GF-D8 (cell line): ENCODE measurements at places on chromosomes 4 and X.

- peak; percentile 87 for DNase-seq
Measured at GRCh38 chr4:76002176-76002575, 5.1 kb downstream of the CXCL9 start.

DNA sequence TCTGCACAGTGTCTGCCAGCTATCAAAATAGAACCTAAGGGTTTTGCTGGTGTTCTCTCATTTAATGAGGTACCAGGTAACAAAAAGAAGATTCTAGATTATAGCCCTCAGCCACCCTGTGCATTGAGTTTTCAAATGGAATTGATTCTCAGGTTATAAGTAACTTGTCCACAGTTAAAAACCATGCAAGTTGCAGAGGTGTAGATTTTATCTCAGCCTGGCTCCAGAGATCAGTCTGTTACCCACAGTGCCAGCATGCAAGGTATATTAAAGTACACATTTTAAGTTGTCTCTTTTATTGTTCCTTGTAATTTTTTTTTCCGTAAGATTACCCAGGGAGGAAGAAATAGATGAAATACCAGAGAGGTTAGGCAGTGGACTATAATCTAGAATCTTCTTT lies 59.7 kb downstream of the RAPGEF2 start:
- no peak for DNase-seq

- DNase-seq: no peak
Measured at GRCh38 chr4:60656171-60656570, 544.0 kb upstream of the ADGRL3 start.

DNA sequence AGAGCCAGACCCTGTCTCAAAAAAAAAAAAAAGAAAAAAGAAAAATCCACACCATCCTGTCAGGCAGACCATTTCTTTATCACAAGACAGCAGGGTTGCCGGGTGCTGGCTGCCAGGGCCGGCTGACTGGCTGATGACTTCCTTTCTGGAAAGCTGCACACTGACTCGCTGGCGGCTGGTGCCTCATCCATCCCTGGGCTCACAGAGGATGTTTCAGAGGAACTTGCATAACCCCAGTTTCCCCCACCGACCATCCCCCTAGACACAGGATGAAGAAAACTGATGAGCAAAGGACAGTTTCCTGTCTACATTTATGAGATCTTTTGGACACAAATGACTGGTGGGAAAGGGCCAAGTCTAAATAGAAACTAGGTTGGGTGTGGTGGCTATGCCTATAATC lies 14.1 kb downstream of the HPSE start:
- peak; percentile 62 for DNase-seq

GRCh38 chr4:16168144-16168543 lies 58.1 kb downstream of the TAPT1 start:
- no peak for DNase-seq

DNA sequence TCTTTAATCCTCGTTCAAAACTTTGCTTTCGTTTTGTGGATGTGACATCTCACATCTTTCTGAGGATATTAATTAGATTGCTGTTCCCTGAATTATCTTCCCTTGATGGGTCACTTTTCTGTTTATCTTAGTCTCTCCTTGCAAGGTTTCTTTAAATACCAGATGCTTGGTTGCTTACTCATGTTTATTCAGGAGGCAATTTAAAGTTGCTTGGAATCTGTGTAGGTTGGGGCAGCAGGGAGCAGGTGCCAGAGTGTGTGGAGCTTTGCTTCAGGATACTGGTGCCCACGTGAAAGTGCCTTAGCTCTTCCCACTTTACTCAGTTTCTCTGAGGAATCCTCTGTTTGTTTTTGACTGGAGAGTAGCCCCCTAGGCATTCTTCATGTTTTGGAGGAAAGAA lies 24.0 kb downstream of the ANAPC4 start:
- no peak for DNase-seq

DNA sequence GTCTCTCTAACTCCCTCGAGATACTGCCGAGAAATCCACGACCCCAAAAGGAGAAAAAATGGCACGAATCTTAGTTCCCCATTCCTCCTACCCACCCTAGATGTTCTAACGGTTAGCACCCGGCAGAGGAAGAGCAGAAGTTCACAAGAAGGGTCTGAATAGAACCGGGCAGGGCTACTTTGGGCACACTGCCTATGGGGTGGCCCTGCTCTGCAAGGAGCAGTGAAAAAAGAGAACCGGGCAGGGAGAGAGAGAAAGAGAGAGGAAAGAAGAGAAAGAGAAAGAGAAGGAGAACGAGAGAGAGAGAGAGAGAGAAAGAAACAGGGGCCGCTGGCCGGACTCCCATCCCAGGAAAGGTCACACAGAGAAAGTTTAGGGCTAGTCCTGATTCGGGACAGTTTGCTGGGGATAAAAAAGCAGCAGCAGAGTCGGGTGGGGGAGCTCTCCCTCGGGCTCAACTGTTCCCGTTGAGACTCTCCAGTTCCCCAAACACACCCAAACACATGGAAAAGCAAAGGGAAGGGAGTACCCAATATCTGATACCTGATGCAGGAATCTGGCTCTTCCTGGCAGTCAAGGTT lies 468 bp downstream of the GLA start:
- DNase-seq: no peak

DNA sequence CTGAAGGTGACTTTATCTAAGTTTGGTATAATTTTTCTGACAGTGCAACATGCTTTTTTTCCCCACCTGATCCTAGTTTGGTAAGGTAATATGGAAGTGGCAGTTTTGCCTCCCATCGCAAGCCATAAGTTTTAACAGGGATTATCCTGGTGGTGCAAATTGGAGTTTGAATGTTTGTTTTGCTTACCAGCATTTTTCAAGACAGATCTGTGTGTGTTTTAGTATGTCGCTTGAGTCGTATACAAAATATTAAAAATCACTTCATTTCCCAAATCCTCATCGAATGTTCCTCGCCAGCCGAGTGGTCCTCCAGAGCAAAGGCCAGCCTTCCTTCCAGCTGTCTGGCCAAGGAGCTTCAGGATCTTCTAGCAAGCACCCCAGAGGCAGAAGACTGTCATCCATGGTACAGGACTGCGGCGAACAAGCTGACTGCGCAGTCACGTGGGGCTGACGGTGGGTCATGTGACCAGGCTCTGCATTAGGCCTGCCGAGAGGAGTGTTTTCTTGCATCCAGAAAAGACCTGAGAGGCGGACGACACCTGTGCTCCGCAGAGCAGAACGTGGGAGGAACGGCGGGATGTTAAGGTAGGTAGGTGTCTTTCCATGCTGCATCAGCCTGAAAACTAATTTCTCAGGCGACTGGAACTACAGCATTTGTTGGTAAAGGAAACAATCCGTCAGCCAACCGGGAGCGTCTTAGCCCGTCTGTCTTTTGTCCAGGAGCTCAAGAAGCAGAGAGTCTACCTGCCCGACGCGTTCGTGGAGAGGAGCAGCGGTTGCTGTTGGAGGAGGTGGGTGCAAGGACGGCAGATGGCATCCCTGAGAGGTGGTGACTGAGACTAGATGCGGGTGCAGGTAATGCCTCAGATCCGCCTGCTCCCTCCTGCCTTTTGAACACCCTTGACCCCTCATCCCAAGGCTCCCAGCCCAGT lies at the start of gene GPRASP3:
Gene GPRASP3, plus strand, starts transcription at position 507 of the 932 bp plus-strand sequence. CDS start 28,253 bp downstream, outside the sequence.
- DNase-seq: no peak
